ENCODE measurements at places on chromosomes 3 and 15.

DNA sequence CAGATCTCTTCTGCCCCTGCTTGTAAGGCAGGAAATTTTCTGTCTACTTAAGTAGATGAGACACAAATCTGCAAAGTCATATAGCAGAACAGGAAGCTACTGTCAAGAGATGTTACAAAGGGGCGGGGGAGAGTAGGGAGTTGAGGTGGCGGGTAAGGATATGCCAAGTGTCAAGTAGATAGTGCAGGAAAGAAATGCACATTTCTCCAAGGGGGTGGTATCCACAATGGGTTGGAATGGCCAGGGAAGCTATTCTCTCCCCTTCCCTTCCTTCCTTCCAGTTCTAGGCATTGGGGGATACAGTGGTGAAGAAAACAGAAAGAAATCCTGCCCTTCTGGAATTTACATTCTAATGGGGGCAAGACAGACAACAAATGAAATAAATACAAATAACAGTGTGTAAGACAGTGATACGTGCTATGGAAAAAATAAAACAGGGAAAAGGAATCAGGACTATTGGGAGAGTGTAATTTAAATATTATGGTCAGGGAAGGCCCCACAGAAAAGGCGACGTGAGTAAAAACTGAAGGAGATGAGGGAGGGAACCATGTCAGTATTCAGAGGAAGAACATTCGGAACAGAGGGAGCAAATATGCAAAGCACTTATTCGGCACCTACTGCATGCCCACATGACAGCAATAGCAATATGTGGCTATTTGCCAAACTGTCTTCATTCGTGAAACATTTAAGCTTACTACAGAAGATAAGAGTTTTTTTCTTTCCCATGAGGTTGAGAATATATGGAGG lies 42.8 kb upstream of the RNU6-1 start:
- no peak for DNase-seq

DNA sequence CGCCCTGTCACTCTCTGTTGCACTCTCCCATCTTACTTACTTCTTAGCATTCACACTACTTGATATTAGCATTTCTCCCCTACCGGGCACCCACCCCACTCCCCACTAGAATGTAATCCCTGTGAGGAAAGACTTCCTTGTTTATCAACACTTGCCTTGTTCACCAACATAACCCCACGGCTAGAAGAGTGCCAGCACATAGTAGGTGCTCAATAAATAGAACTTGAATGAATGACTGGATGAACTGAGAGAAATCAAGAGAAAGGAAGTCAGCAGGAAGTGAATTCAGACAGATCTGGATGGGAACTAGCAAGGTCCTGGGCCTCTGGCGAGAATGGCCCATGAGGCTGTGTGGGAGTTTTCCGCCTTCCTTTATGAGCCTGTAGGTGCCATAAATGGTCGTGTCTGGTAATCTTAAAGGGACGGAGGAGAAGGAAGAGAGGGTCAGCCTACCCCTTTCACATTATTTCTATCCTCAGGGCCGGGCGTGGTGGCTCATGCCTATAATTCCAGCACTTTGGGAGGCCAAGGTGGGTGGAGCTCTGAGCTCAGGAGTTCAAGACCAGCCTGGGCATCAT lies 42.4 kb upstream of the HERC1 start:
- no peak for DNase-seq

- DNase-seq: no peak
Measured at GRCh38 chr3:72234391-72234790, 449.4 kb upstream of the PROK2 start.

DNA sequence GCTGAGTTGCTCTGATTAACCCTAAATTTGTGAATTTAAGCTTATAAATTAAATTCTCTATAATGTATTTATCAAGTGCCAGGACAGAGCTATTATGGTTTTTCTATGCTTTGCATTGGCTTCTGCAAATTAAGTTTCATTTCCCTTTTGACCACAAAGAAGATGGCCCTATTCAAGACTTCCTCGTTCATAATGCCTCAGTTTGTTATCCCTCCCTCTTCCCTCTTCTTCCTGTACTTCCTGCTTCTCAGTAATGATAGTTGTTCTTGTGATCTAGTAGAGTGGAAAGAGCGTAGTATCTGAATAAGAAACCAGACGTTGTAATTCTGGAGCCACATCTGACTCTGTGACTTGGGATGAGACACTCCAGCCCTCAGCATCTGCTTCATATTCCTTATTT lies 118.7 kb downstream of the CACNA1D start:
- DNase-seq: no peak

- DNase-seq: no peak
Measured at GRCh38 chr15:60356832-60357231, 41.0 kb downstream of the ANXA2 start.

DNA sequence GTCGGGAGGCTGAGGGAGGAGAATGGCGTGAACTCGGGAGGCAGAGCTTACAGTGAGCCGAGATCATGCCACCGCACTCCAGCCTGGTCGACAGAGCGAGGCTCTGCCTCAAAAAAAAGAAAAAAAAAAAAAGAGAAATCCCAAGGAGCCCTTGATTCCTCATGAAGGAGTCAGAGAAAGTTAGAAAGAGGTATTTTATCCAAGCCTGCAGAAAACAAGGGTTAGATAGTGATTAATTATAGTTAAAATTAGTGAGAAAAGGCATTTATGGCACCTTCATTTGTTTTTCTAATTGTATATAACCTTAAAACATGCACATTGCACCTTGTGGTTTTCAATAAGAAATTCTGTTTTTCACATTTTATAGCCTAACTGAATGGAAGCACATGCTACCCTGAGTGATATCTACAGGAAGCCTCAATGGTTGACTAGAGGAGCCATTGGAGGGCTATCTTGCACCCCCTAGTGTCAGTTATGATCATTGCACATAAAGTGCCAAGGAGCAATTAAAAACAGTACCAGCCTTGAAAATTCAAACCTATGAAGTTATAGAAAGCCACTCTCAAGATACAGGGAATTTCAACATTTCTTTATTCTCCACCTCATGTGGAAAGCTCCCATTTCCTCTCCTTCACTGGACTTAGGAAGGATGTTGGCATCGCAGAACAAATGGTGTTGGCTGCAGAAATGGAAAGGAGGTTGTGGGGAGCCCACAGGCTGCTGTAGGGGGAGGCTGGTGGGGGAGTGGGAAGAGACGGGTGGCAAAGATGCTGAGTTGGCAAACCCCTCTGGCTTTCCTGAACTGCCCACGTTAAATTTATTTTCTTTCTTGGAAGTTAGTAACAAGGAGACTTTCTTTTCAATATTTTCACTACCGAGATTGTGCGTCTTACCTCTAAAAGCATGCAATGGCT lies 48.5 kb downstream of the ITGA11 start:
- DNase-seq: peak; percentile 41

GRCh38 chr15:28013480-28013879 lies 85.6 kb downstream of the OCA2 start:
- DNase-seq: no peak

GRCh38 chr3:70550723-70551319 lies 238.4 kb upstream of the MDFIC2 start:
- peak; percentile 44 for DNase-seq

DNA sequence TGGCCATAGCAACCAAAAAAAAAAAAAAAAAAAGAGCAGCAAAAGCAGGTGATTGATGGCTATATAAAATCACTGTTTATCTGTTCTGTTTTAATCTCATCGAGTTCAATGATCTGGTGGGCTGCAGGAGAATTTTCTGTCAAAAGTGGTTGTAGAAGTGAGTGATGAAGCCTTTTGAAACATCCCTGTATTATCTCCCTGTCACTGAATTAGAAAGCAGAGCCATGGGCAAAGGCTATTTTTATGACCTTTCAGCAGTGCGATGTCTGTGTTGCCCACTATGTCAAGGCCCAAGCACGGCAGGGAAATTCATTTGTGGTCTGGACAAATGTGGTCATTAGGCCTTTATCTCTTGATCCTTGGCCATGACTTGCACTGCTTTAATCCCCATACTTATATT lies 59.9 kb downstream of the OTOL1 start:
- no peak for DNase-seq

DNA sequence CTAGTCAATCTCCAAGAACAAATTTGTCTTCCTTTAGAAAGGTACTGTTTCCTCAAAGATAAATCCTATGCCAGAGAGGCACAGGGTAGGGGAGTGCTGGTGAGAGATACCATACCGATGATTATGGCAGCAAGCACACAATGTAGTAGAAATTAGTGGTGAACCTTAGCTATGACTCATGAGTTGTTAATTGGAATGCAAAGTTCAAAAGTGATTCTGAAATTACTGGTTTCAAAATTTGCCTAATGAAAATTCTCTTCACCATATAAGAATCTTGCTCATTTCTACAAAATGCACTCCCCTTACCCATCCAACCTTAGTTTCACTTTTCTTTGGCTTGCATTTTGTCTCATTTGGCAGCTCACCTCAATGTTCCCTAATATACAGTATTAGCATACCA lies 139.5 kb upstream of the SLC2A2 start:
- DNase-seq: no peak

- DNase-seq: no peak
Measured at GRCh38 chr3:8499181-8499611, 2.4 kb upstream of the LMCD1 start.

- DNase-seq: no peak
Measured at GRCh38 chr3:186708983-186709679, 8.0 kb upstream of the KNG1 start.

GRCh38 chr15:67469680-67470079 lies 51.3 kb upstream of the C15orf61 start:
- DNase-seq: no peak

- no peak for DNase-seq
Measured at GRCh38 chr3:147397875-147398812, 8.2 kb downstream of the ZIC4 start.

DNA sequence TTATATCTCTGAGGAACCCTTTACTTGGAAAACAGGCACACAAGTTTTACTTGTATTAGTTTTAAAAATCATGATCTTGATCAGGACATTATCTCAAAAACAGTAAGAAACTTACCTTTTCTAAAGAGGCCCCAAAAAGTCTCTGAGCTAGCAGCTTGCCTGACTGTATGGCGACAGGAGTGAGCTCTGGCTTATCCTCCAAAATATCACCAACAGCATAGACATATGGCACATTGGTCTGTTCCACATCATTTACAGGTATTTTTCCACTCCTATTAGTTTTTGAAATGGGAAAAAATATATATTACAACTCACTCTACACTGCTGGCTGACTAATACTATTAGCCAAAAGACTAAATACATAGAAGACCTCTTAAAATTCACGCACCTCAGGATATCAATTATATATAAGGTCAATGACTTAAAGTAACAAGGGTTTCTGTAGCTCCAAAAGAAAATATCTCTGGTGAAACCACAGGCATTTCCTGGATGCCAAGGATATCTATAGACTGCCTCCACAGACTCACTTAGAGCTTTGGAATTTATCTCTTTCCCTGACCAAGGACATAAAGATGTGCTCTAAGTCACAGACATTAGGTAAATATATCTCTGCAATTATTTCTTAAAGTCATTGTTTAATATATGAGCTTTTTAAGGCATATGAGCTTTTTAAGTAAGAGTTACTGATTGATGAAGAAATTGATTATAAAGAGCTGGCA lies 33.1 kb downstream of the TXNRD3 start:
- no peak for DNase-seq

DNA sequence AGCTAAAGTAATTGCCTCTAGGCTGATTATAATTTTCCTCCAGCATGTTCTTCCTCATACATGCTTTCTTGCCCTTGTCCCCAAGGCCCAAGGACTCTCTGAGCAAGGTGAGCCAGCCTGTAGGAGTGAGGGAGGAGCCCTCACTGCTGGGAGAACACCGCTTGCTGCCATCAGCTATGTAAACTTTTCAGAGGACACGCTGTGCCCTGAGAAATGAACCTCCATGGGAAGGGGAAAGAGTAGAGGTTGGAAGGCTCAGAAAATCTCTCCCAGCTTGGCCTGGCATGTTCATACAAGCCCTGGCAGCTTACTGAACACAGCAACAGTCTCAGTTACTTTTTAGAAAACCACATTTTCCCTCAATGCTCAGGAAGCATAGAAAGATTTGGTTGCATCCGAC lies 103.0 kb upstream of the SLC24A5 start:
- no peak for DNase-seq

DNA sequence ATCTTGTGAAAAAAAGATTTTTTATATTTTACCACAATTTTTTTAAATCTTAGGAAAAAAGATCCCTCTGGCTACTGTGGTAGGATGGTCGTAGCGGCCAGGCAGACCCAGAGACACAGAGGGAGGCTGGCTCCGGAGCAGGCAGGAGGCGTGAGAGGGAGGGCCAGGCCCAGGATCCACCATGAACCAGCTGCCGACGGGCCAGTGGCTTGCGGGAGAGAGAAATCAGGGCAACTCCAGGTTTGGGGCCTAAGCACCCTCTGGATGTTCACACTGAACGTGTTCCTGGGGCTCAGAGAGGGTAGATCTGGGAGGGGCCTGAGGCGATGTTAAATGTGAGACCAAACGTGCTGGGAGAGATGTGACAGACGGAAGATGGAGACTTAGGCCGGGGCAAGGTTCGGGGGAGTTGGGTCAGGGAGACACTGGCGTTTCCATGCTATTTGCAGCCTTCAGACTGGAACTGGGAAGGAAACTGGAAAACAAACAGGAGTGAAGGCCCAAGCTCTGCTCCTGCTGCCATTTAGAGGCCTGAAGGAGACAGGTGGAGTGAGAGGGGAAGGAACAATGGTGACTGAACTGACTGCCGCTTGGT lies 1.6 kb upstream of the VILL start:
- no peak for DNase-seq

- DNase-seq: no peak
Measured at GRCh38 chr3:112027826-112028225, 6.7 kb upstream of the TMPRSS7 start.

- DNase-seq: peak; percentile 8
Measured at GRCh38 chr3:70716832-70717231, 404.4 kb upstream of the MDFIC2 start.

DNA sequence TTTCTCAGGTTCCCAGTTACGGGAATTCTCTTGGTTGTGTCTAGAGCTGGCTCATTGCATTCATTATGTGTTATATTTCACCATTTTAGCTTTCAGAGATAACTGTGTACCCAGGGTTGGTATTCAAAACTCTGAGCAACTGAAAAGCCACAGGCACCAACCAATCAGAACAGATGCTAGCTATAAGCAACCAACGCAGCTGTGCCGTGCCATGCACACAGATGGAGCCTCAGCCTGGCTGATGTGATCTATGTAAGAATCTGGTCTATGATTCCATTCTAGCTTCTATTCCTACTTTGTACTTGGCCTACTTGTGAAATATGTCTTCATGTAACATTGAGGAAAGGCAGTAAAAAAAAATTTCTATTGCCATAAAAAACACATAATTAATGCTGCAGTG lies 95.0 kb upstream of the CCDC80 start:
- no peak for DNase-seq

DNA sequence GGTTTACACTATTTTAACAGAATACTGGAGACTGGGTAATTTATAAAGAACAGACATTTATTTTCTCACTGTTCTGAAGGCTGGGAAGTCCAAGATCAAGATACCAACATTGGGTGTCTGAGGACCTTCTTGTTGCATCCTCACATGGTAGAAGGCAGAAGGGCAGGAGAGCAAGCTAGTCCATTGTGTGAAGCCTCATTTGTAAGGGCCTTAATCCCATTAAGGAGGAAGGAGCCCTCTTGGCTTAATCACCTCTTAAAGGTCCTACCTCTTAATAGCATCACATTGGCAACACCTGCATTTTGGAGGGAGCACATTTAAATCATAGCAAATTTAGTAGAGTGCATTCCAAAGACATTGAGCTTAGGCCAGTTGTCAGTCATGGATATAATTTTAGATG lies 26.2 kb downstream of the UBE2Q2 start:
- no peak for DNase-seq

GRCh38 chr3:20186600-20187004 lies 596 bp upstream of the SGO1 start:
- peak; percentile 27 for DNase-seq

GRCh38 chr3:141945726-141946485 lies 69.5 kb downstream of the ATP1B3 start:
- DNase-seq: no peak

Data from RKO (cell line).